Urinary bladder (tissue), 4 donors: ENCODE measurements at places on chromosomes 7 and 10. TPM values are rescaled to one million over a fixed set of nuclear protein-coding genes. Genes with fewer than 3 reads are reported as not detected.

CYP2C19 gene
- not detected for total RNA-seq

- DNase-seq: no peak
Measured at GRCh38 chr7:30650421-30650808, 31.8 kb downstream of the CRHR2 start.

GRCh38 chr7:140594131-140594691, 46.4 kb downstream of the DENND2A start:
- DNase-seq: no peak

CPN1 gene
- 0.16 TPM for total RNA-seq

PTER gene
- total RNA-seq: 17.8 TPM

PDE1C gene
- total RNA-seq: 20.4 TPM

DNA sequence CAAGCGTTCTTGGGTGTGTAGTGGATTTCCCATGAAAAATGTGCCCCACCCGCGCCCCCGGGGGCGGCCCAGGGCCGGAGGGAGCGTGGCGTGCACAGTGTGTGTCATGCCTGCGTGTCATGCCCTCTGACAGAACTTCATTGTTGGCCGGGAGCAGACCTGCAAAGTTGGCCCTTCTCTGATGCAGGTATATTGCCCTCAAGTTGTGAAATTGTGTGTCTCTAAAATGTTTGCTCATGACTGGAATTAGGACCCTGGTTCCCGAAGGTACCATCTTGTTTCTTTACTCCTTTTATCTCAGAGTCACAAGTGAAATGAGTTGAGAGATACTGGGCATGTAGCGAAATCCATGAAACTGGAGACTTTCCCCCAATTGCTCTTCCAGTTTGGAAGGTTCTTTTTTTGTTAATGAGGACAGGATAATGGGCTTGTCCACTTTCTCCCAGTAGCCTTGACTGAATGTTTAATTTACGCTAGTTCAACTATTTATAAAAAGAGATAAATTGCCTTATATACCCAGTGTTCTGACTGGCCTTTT, 26.2 kb downstream of the ADK start:
- DNase-seq: no peak

DNA sequence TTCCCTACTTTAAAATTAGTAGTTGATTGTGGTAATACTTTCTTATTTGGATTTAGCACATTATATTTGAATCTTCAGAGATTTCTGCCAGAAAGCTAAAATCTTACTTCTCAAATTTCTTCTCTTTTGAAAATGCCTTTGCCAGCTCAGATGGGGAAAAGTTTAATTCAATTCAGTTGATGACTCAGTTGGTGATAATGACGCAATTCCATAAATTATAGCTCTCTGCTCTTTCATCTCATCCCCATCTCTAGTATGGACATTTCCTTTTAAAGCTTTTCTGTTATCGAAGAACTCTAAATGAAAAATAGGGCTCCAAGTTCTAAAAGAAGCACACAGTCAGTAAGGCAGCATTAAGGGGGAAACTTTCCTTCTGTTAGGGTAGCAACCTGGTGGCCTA, 25.5 kb downstream of the RNLS start:
- no peak for DNase-seq

GNAT3 gene
- not detected for total RNA-seq

- DNase-seq: no peak
Measured at GRCh38 chr7:149021725-149022062, 6.6 kb downstream of the PDIA4 start.

DNA sequence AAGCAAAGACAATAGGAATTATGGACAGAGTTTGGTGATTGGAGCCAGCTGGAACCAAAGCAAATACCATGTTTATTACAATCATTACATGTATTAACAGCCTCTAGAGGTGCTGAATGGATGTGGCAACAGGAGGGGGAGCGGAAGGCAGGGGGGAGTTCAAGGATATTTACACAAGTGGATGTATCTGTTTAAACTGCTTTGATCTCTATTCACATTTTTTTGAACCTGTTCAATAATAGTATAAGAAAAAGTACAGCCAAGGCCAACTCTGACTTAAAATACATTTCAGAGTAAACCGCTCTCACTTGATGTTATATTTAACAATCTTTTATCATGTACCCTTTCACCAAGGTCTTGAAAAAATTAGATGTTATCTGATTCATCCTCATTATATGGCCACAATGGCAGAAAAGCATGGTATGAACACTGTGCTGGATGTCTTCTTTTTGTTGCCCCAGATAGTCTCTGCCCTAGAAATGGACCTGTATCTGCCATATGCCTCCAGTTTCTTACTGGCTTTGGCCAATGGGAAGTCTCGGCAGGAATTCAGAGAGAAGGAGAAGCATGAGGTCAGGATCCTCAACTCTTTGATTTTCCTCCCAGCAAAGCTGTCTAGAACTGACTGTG, 88.2 kb upstream of the FAM133B start:
- no peak for DNase-seq

DNA sequence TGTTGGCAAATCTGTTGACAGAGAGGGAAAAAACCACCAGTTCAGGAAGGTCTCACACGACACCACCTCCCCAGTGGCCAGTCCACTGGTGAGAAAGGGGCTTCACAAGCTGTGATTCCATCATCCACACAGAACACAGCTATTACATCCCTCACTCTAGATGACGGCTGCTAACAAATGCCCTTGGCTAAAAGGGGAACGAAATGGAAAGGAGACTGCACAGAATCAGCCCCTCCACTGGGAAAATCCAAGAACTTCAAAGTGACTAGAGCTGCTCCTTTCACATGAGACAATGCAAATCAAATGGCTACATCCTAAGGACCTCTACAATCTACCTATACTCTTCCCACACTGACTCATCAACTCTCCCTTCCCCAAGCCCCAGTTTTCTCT, 5.6 kb downstream of the PARP12 start:
- no peak for DNase-seq
